Colonic mucosa (tissue), 4 donors: ENCODE measurements at places on chromosomes 16 and 17. TPM values are rescaled to one million over a fixed set of nuclear protein-coding genes. Genes with fewer than 3 reads are reported as not detected.
A peak's percentile ranks its signal among the peaks of the same experiment; 100 is the strongest.

Gene LLGL1
- 7.8 TPM for total RNA-seq

- peaks cover 29% of the 10 kb centered on the region for H3K4me1 ChIP-seq
- peak overlapping the region; percentile 83 for H3K27ac ChIP-seq
- H3K27me3 ChIP-seq: no peaks in the 10 kb centered on the region
- H3K36me3 ChIP-seq: no peaks in the 10 kb centered on the region
- H3K4me3 ChIP-seq: peak overlapping the region; percentile 29
Observed at GRCh38 chr17:77318491-77319210, 177.9 kb downstream of the SEC14L1 start.

GRCh38 chr17:82088838-82089722 lies 9.0 kb downstream of the FASN start:
- H3K27ac ChIP-seq: no peak overlapping the region
- H3K36me3 ChIP-seq: peaks cover 68% of the 10 kb centered on the region
- no peaks in the 10 kb centered on the region for H3K4me1 ChIP-seq
- H3K4me3 ChIP-seq: no peak overlapping the region

- no peak within 1 kb of the TSS for H3K4me3 ChIP-seq
- DNase-seq: no peak
- no peaks in the 10 kb centered on the region for H3K36me3 ChIP-seq
- H3K27ac ChIP-seq: no peak within 1 kb of the TSS
Observed at GRCh38 chr16:1072526-1073261, at the start of gene SSTR5. TSS of gene SSTR5 (plus strand) at chr16:1072747. CDS start at chr16:1078869, 6,122 bp downstream.

DNA sequence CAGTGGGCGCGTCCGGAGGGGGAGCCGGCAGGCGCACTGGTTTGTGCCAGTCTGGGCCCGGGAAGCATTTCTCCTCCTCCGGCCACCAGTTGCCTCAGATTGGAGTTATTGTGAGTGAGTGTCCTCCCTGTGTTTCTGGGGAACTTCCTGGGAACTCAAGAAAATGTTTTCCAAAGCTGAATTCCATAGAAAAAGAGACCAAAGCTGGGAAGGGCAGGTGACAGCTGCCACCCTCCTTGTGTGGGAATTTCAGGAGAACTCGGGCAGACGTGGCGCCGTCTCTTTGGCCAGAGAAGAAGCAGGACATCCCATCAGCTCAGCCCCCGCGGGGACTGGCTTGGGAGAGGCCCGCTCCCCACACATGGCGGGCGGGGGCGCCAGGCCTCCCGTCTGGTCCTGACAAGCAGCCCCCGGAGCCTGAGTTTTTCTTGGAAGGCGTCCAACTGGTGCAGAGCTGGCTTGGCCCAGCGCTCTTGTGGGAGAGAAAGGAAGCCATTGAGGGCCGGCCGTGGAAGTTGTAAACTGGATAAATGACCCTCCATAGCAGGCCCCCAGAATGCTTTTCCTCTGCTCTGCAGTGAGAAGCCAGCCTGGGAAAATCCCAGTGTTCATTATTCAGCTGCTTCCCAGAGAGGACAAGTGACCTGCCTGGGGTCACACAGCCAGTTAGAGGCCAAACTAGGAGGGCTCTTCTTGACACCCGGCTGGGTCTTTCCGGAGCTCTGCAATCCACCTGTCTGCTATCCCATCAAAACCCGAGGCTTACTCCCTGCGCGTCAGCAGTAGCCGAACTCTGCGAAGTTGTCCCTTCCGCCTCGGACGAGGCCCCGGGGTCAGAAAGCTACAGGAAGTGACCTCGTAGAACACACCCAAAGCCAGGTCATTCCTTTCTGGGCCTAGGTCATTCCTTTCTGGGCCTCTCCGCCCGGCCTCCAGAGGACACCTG lies 39.2 kb upstream of the GSE1 start:
- peak overlapping the region; percentile 57 for H3K27ac ChIP-seq
- no peak overlapping the region for H3K4me3 ChIP-seq
- H3K36me3 ChIP-seq: no peaks in the 10 kb centered on the region
- H3K4me1 ChIP-seq: peaks cover 37% of the 10 kb centered on the region
- H3K27me3 ChIP-seq: no peaks in the 10 kb centered on the region

Gene PRSS21
- total RNA-seq: 1.1 TPM

DNA sequence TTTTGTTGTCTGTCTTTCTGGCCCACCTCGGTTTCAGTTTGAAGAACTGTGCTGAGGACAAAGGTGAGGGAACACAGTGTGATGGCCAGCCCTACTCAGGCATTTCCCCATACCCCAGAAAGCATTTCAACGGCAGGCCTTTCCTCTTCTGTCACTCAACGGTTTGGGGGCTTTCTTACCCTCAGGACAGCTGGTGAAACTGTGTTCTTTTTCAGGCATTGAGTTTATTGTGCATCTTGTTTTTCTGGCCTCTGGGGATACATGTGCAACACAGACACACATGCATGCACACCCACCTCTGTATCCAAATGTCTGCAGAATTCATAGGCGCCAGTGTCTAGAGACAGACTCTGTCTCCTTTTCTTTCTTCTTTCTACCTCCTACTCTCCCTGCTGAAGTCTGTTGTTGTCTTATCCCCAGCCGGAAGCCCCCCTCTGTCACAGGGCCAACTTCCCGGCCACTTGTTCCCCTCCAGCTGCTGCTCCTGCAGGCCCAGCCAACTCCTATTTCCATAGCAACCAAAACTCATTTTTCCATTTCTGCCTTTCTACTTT lies 17.0 kb downstream of the CHD9 start:
- no peaks in the 10 kb centered on the region for H3K27me3 ChIP-seq
- no peak overlapping the region for H3K4me3 ChIP-seq
- no peak for DNase-seq
- H3K27ac ChIP-seq: no peak overlapping the region
- H3K36me3 ChIP-seq: no peaks in the 10 kb centered on the region

Gene TNFAIP1
- 39.8 TPM for total RNA-seq

DNA sequence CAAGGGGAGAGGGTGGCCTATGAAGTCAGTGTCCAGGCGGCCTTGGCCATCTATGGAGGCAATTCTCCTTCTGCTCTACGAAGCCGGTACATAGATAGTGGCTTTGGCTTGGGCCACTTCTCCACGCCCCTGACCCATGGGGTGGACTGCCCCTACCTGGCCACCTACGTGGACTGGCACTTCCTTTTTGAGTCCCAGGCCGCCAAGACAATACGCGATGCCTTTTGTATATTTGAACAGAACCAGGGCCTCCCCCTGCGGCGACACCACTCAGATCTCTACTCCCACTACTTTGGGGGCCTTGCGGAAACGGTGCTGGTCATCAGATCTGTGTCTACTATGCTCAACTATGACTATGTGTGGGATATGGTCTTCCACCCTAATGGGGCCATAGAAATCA lies 17.3 kb downstream of the AOC3 start:
- H3K27me3 ChIP-seq: no peaks in the 10 kb centered on the region
- no peaks in the 10 kb centered on the region for H3K4me1 ChIP-seq
- no peak overlapping the region for H3K4me3 ChIP-seq
- no peak overlapping the region for H3K27ac ChIP-seq

DNA sequence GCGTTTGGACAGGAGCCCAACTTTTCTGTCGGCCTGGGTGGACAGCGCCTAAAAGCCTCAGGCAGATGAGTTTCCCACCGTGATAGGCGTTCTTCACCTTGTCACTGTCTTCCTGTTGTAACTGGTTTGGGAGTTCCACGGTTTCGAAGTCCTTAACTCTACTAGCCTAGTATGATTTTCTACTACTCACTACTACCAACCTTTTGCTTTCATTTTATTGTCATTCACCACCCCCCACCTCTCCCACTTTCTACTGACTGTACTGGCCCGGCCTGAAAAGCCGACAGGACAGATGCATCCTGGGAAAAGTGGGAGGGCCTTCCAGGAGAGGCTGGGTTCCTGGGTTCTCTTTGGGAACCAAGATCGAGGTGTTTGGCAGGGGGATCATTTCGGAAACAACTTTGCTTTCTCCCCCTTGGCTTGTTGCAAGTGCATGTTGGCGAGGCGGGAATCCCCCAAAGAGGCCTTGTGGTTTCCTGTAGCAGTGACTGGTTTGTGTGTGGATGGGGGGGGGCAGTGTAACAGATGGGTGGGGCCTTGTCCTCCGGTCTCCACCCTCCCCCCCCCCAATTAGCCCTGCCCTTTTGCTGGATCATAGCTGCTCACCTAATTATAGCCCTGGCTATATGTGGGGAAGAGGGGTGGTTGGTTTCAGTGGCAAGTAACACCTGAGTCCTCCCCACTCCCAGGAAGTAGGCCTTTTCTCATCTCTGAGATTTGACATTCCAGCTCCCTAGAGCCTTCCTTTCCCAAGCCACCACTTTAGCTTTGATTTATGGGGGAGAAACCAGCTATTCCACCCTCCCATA lies 1.4 kb downstream of the EIF5A start:
- peaks cover 11% of the 10 kb centered on the region for H3K4me1 ChIP-seq
- DNase-seq: peak; percentile 94
- peaks cover 29% of the 10 kb centered on the region for H3K36me3 ChIP-seq
- peak overlapping the region; percentile 92 for H3K27ac ChIP-seq
- H3K4me3 ChIP-seq: peak overlapping the region; percentile 74
- H3K27me3 ChIP-seq: no peaks in the 10 kb centered on the region

- no peaks in the 10 kb centered on the region for H3K4me1 ChIP-seq
- no peak for DNase-seq
- H3K36me3 ChIP-seq: no peaks in the 10 kb centered on the region
- H3K27me3 ChIP-seq: no peaks in the 10 kb centered on the region
- H3K4me3 ChIP-seq: no peak overlapping the region
Observed at GRCh38 chr17:78637643-78638420, 60.6 kb upstream of the DNAH17 start.

DNA sequence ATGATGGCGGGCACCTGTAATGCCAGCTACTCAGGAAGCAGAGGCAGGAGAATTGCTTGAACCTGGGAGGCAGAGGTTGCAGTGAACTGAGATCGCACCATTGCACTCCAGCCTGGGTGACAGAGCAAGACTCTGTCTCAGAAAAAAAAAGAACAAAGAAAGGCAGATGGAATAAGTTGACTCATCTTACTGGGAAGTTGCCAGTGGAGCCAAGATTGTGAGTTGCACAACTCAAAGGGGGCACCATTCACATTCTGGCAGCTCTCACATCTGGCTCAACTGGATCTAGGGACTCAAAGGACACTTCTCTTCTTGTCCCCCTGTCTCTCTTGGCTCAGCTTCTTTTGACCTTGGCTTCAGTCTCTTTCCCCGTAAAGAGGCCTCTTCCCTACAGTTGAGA lies 53.7 kb upstream of the ETV4 start:
- no peaks in the 10 kb centered on the region for H3K36me3 ChIP-seq
- no peak overlapping the region for H3K27ac ChIP-seq
- H3K4me1 ChIP-seq: no peaks in the 10 kb centered on the region
- H3K27me3 ChIP-seq: no peaks in the 10 kb centered on the region
- DNase-seq: peak; percentile 20

Gene VMO1
- 0.91 TPM for total RNA-seq

DNA sequence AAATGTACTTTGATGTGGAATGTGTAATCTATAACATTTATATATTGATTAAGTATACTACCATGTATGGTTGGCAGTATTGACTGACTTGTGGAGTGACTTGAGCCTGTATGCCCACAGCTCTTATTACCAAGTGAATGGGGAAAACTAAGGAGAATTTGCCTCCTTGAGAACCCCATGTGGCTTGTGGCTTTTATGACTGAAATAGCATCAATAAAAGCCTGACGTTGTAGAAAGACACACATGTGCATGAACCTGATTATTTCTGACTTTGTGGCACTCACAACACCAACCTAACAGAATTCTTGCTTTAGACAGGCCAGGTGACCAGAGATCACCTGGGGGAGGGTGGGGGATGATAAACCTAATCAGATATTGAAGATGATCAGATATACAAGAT lies 2.1 kb upstream of the LRRC75A start:
- no peaks in the 10 kb centered on the region for H3K4me1 ChIP-seq
- no peak overlapping the region for H3K27ac ChIP-seq
- H3K27me3 ChIP-seq: no peaks in the 10 kb centered on the region
- no peaks in the 10 kb centered on the region for H3K36me3 ChIP-seq
- no peak overlapping the region for H3K4me3 ChIP-seq
- no peak for DNase-seq

Gene TMEM114
- total RNA-seq: not detected

DNA sequence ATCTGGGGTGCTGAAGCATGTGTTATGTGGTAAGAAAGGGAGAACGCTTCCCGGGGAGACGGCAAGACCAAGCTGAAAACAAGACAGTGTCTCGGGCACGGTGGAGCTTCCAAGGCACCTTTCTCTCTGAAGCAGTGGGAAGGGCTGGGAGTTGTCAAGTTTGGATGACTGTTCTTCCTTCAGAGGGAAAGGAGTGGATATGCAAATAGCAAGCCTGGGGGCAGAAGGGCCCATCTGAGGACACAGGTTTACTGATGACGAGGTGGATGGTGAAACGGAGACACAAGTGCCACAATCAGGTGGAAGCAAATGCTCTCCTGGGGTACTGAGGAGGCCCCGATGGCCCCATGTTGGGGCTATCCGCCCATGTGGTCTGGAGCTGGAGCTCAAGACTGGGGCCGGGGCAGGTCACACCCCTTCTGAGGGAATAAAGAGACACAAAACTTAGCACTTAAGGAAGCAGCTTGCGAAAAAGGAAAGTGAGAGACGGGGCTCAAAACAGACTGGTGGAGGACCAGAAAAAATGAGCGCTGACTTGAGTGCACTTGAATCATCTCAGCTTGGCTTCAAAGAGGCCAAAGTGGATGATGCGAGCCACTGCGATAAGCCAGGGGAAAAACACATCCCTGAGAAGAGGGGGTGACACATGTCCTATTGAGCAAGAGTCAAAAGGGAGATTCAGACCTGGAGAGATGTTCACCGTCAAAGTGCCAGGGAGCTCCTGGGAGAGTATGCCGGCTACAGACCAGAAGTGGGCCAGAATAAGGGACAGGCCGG lies 34.8 kb upstream of the MTSS2 start:
- no peak overlapping the region for H3K4me3 ChIP-seq
- H3K27ac ChIP-seq: no peak overlapping the region
- H3K36me3 ChIP-seq: no peaks in the 10 kb centered on the region
- H3K27me3 ChIP-seq: no peaks in the 10 kb centered on the region
- DNase-seq: no peak
- H3K4me1 ChIP-seq: no peaks in the 10 kb centered on the region

Gene HSF4
- total RNA-seq: 23.6 TPM

Gene PDPK1
- total RNA-seq: 71.5 TPM

DNA sequence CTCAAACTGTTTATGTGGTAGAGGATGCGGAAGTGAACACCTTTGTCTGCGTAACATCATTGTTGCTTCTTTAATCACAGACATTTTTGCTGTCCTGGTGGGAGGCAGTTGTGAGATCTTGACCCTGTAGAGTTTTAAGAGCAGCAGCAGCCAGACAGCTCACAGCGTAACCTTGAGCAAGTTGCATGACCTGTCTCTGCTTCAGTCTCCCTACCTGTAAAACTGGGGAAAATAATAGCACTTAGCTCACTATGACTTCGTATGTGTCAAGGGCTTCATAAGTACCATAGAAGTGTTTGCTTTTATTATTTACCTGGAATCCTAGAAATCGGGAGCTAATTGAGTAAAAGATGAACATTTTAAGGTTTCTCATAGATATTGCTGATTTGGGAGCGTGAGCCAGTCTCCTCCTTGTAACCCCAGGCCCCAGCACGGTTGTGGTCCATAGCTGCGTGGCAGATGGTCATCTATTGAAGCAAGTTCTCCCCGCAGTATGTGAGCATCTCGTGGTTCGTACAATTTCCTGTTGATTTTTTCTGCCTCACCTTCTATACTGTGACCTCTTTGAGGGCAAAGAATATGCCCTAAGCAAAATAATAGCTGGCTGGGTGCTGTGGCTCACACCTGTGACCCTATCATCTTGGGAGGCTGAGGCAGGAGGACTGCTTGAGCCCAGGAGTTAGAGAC lies 34.4 kb downstream of the GPRC5B start:
- H3K36me3 ChIP-seq: no peaks in the 10 kb centered on the region
- no peaks in the 10 kb centered on the region for H3K27me3 ChIP-seq
- H3K27ac ChIP-seq: no peak overlapping the region
- no peaks in the 10 kb centered on the region for H3K4me1 ChIP-seq
- DNase-seq: no peak
